ENCODE measurements at places on chromosomes 6 and 20.

GRCh38 chr20:18663932-18664331 is 76.1 kb downstream of the DTD1 start:
- DNase-seq = no peak

DNA sequence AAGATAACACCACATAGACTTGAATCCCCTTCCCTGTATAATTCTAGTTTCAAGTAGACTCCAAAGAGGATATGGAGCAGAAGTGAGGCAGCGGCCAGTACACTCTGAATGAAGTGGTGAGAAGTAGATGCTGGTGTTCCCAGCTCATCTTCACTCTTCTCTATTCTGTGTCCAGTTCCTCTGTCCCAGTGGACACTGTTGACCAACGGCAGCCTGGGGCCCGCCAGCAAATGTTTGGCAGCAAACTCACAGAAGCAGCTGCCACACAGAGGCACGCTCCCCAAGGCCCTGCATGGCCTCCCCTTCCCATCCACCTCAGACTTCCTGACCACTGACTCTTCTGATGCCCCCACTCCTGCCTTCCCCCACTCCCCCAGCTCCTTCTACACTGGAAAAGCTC is 358.9 kb upstream of the ID4 start:
- no peak for DNase-seq

GRCh38 chr6:128395188-128395587 is 125.2 kb downstream of the PTPRK start:
- no peak for DNase-seq

DNA sequence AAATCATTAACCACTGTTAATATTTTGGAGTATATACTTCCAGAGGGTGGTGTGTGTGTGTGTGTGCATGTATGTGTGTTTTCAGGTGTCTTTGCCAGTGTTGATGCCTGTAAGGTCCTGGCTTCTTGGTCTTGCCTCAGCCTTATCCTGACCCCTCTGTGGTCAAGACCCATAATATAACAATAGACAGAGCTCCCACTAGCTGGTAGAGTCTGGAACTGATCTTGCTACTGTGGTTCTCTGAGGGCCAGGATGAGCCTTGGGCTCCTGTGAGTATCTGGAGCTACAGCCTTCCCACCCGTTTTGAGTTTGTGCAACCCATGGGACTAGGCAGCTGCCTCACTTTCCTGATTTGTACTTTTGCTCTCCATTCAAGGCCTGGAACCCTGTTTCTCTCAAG is 191.0 kb downstream of the IBTK start:
- DNase-seq = no peak

DNA sequence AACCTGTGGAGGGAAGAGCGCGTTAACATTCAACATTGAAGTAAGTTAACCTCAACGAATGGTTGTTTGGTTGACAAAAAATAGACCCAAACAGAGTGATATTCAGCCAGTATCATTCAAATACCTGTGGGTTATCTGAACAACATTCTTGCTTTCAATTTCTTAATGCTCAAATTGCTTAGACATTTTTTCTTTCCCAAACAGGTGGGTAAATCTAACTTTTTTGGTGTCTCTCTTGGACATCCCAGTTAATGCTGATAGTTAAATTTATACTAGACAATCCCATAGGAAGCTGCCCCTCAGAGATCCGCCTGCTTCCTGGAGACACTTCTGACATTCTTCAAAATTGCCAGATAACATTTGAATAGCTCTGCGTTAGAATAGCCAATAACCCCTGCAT is 14.1 kb upstream of the PFDN4 start:
- DNase-seq = no peak

GRCh38 chr20:49594143-49594930 is 26.4 kb upstream of the PTGIS start:
- no peak for DNase-seq

DNA sequence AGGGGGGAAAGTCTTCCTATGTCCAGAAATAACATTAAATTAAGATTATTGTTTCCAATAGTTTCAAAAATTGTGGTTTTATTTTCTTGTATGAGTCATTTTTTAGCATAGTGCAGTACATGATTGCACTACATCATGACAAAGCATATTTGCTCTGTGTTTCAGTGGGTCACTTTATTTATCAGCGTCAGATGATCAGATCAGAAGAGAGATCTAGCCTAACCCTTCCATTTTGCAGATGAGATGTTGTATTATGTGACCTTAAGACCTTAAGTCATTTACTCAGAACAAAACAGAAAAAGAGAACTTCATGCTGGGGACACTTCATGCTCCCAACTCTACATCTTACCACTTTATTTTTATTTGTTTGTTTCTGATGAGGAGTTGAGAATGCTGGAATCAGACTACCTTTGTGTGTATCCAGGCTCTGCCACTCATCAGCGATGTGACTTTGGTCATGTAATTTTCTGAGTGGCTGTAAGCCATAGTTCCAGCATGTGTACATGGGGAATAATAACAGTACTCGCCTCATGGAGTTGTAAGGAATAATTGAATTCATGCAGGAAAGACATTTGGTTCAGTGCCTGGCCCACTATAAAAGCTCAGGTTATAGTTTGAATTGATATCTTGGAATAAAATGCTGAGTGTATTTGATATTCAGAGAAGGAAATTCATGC is 13.5 kb downstream of the EYA4 start:
- no peak for DNase-seq

DNA sequence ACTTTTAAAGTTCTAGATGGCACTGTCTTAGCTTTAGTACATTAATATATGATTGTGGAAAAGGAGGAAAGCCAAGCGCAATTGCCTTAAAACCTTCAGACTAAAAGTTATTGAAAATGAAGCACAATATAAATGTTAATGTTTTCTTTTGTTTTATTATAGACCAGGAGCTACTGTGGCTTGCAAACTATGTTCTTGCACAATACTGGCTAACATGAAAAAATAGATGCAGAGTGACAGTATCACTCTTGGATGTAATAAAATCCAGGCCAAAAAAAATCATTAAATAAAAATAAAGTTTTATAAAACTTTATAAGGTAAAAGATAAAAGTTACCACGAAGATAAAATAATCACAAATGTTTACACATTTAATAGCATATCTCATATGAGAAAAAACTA is 18.3 kb upstream of the PLN start:
- no peak for DNase-seq

GRCh38 chr20:20549267-20549612 is 163.2 kb downstream of the RALGAPA2 start:
- peak; percentile 96 for DNase-seq

- DNase-seq = no peak
Observed at GRCh38 chr20:24453869-24454268, 15.6 kb upstream of the SYNDIG1 start.

DNA sequence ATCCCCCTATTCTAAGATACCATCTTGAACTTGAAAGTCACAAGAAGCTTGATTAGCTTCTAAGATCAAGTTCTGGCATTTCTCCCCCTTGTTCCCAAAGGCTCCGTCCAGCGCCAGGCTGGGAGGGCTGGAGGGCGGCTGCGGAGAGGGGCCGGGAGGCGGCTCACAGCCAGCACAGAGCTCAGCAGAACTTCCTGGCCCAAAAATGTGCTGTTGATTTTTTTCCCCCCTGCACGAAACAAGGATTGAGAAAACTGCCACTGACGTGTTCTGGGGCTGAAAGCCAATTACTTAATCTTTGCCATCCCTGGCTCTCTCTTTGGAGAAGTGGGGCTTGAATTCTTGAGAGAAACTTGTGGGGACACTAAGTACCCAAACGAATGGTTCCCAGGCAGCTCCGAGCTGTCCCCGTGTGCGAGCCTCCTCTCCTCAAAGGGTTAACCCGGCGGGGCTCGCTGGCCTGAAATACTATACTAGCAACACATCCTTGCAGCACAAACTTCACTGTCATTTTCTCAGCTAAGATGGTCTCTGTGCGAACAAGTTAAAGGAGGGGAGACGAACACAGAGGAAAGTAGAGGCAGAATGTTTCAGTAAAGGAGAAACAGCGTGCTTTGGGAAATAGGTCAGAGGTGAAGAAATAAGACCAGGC is 452 bp downstream of the TRAF3IP2 start:
- no peak for DNase-seq

DNA sequence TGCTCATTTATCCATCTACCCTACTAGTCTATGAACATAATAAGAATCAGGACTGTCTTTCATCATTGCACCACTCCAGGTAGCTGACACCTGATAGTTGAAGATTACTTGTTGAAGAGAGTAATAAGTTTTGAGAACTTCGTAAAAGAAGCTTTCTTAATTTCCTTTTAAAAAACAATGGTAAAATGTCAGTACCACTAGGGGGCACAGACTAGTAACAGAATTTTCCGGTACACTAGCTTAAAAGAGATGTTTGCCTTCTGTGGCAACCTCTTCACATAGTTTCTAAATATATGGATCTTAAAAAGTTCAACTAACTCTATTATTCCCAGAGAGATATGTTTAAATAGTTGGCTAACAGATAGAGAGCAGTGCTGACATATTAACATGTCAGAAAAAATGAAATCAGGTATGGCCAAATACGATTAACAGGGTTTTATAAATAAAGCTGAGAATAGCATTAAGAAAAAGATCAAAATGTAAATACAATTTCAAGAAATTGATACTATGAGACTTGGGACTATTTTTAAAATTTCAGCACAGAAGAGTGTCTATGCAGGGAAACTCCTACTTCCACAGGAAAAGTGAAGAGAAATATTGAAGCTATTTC is 5.4 kb upstream of the KCNQ5 start:
- no peak for DNase-seq

DNA sequence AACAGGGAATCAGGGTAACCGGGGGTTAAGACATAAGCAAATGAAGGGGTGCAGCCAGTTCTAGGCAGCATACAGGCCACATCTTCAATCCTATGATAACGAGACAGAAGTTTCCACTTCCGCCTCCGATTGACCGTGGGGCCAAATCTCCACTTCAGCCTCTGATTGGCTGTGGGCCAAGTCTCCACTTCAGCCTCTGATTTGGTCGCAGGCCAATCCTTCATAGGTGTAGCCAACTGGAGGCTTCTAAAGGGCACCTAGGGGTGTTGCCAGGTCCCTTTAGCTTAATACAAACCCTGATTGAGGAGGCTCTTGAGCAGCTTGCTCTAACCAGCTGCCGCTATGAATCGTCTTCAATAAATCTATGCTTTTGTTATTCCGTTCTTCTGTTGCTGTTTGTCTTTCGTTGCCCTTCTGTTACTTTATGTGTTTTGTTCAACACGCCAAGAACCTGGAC is 2.1 kb upstream of the ERGIC3 start:
- no peak for DNase-seq

- no peak for DNase-seq
Observed at GRCh38 chr6:168967281-168967925, 286.2 kb downstream of the THBS2 start.

DNA sequence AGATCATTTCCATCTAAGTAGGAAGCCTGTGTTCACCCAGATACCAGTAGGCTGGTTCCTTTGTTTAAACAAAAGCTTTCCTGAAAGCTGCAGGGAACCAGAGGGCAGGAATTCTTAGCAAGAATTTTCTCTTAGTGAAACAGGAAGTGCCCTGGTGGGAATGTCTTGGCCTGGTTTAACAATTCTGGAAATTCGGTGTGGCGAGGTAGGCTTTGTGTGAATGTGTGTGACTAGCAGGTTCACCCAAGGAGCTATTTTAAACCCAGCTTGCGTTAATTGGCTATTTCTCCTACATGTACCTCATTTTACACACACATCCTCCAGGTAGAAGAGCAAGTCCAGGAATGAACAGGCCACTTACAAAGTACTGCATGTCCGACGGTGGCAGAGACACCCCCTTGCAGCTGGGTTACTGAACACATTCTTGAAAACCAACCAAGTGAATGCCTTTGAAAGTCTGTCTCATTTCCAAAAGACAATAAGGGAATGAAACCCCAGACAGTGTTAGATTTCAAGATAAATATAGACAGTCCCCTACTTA is 64.6 kb downstream of the GFOD1 start:
- no peak for DNase-seq

DNA sequence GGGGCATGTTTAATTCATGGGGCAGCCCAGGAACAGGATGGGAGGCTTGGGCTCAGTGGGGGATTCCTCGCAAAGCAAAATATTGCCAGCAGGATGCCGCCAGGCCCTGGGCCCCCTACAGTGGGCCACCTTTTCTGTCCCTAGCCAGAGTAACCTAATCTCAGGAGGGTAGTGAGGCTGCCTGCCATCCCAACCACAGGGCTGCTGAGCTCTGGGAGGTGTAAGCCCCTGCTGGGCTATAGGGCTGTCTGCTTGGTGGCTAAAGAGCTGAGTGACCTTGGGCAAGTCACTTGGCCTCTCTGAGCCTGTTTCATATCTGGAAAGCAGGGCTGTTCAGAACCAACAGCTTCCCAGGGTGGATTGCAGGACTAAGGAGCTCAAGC is 35.7 kb upstream of the CDH22 start:
- DNase-seq = no peak

GRCh38 chr20:13034115-13034514 is 25.3 kb downstream of the SPTLC3 start:
- no peak for DNase-seq

- DNase-seq = no peak
Observed at GRCh38 chr6:32151863-32152768, at the start of gene PRRT1. TSS of gene PRRT1 (minus strand) at chr6:32151939. CDS start at chr6:32151827, 112 bp downstream.

- DNase-seq = no peak
Observed at GRCh38 chr6:163971841-163972838, 557.6 kb downstream of the QKI start.

DNA sequence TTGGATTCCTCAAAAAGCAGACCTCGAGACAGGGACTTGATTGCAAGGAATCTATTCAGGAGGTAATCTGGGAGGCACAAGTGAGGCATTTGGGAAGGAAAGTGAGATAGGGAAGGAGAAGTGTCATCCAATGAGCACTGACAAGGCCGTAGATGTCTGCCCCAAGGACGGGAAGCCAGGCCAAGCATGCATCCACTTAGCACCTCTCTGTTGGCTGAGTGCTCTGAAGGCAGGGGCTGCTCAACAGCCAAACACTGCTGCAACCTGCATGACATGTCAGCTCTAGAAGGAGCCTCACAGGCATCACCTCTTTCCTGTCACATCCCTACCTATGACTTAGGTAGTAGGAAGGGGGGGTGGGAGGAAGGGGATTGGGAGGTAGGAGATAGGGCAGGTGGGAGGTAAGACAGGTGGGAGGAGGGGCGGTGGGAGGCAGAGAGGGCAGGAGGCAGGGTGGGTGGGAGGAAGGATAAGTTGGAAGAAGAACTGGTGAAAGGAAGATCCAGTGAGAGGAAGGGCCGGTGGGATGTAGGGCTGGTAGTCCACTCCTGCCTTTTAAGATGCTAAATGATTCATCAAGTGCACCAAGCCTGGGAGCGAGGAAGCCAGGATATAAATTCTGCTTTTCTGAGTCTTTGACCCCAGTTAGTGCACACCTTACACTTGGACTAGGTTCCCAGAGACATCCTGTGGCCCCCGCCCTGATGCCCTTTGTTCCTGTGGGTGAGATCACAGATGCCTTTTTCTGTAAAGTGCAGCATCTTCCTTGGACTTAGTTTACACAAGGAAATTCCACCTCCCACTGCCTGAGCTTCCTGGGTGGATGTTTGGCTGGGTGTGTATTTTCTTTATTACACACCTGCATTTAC is 83.8 kb upstream of the NXT1 start:
- DNase-seq = no peak

Data from keratinocyte (primary cell).